ENCODE measurements at places on chromosomes 16 and 17.

DNA sequence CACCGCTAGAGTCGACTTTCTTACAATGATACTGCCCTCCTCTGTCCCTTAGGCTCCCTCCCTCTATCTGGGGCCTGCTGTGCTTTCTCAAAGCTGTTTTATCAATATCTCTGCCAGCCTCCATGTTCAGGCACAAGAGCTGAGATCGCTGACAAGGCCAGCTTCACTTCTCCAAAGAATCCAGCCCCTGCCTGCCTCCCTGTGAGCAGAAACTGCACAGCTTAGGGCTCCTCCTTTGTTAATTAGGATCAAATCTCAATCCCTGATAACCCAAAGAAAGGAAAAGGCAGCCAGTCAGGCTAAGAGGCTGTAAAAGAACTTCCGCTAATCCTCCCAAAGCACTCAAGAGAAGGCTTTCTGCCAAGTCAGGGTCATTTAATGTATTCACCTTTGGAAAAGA is 616.0 kb upstream of the CDH11 start:
- DNase-seq, result no peak

- DNase-seq, result no peak
Measured at GRCh38 chr16:85243308-85243707, 131.0 kb upstream of the CIBAR2 start.

- DNase-seq, result no peak
Measured at GRCh38 chr17:17628388-17629008, 37.0 kb upstream of the PEMT start.

- DNase-seq, result no peak
Measured at GRCh38 chr17:67747681-67748235, 30.0 kb downstream of the NOL11 start.

GRCh38 chr17:56979091-56979480 is 1.2 kb downstream of the SCPEP1 start:
- DNase-seq, result no peak

- DNase-seq, result no peak
Measured at GRCh38 chr17:80783486-80783885, 208.2 kb upstream of the CHMP6 start.

GRCh38 chr17:8013731-8014557 is 11.5 kb downstream of the GUCY2D start:
- no peak for DNase-seq

GRCh38 chr16:83059237-83059636 is 432.5 kb downstream of the CDH13 start:
- peak; percentile 6 for DNase-seq

GRCh38 chr17:57649191-57649590 is 95.9 kb downstream of the CCDC182 start:
- no peak for DNase-seq

DNA sequence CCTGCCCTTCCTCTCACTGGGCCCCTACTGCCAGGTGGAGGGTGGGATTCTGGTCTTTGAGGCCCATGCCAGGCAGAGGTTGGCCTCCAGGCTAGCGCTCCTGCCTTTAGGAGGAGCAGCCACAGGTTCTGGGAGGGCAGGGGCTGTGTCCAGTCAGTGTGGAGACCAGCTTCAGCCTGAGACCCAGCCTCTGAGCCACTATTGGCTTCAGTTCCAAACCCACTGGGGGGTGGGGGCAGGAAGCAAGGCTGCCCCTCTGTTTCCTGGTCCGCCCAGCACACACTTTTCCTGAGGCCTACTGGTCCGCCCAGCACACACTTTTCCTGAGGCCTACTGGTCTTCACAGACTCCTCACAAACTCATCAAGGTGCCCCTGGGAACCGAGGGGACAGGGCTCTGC is 16.4 kb downstream of the SLC5A10 start:
- no peak for DNase-seq

DNA sequence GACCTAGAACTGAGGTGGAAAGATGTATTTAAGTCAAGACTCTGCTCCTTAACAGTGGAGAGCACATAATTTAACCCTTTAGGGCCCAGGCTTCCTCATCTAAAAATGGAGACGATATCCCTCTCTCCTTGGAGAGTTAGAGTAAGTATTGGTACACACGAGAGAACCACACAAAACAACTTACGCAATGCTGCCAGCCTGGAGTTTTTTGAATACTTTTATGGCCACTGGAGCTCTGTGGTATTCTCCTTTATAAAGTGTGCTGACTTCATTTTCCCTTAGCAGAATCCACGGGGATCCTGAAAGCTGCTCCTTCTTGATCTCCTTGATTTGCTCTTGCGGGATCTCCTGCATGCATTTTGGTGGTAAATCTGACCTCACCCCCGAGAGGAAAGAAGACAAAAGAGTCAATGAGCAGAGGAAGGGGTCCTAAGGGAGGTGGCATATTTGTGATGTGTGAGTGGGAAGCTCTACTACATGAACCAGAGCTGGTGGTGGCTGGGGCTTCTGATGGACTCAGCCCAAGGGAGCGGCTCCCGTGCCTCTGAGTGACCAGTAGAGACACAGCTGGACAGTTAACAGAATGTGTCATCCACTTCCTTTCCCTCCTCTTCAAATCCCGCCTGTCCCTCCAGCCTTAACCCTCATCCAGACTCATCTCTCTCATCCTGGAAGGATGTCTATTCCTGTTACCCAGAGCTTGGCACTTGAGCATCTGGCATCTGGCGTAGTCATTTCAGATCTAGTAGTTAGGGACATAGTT is 9.4 kb downstream of the MLKL start:
- no peak for DNase-seq

GRCh38 chr17:2344528-2344927 is 7.2 kb downstream of the SGSM2 start:
- no peak for DNase-seq

GRCh38 chr16:74724820-74725549 is 24.3 kb upstream of the MLKL start:
- DNase-seq, result peak; percentile 36

DNA sequence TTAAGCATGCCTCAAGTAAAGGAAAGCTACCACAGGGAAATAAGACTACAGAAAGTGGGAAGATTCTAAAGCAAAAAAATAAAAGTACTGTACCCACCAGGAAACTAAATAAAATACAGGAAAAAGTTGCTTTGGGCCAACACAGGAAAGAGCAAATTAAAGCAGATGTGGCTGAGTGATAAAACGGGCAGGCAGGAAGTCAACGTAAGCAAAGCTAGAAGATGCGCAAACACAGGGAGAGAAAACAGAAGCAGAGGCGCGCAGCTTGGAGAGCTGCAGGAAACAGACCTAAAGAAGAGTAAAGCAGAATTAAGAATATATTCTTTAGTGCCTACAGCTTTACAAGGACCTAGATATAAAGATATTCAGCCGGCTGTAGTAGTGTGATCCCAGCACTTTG is 21.7 kb downstream of the USP36 start:
- DNase-seq, result no peak

- peak; percentile 42 for DNase-seq
Measured at GRCh38 chr17:1779571-1780131, 17.8 kb downstream of the SERPINF1 start.

DNA sequence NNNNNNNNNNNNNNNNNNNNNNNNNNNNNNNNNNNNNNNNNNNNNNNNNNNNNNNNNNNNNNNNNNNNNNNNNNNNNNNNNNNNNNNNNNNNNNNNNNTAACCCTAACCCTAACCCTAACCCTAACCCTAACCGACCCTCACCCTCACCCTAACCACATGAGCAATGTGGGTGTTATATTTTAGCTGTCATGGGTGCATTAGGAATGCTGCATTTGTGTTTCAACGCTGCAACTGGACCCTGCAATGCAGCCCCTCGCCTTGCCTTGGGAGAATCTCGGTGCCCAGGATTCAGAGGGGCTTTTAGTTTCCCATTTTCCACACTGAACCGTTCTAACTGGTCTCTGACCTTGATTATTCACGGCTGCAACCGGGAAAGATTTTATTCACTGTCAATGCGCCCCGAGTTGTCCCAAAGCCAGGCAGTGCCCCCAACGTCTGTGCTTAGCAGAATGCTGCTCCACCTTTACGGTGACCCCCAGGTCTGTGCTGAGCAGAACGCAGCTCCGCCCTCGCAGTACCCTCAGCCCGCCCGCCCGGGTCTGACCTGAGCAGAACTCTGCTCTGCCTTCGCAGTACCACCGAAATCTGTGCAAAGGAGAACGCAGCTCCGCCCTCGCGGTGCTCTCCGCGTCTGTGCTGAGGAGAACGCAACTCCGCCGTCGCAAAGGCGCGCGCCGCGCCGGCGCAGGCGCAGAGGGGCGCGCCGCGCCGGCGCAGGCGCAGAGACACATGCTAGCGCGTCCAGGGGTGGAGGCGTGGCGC is 43.3 kb downstream of the POLR3K start:
- peak; percentile 17 for DNase-seq
